H4 (cell line): ENCODE measurements at places on chromosomes 3 and 15. TPM values are rescaled to one million over a fixed set of nuclear protein-coding genes. Genes with fewer than 3 reads are reported as not detected.

GRCh38 chr3:185363662-185364203, 797 bp downstream of the MAP3K13 start:
- DNase-seq: no peak

DNA sequence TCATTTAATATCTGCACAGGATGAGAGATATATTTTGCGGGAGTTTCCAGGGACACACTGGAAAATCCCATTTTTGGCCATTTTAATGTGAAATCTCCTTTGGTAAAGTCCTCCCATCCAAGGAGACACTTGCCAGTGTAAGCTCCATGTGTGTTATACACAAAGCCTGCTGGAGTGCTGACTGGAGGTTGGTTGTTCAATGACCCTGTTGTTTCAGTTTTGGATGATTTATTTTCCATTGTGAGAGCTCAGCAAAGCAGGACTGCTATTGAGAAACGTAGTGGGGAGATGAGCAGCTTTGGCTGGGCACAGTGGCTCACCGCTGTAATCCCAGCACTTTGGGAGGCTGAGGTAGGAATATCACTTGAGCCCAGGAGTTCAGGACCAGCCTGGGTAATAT, 127.7 kb downstream of the NUP210 start:
- no peak for DNase-seq

DNA sequence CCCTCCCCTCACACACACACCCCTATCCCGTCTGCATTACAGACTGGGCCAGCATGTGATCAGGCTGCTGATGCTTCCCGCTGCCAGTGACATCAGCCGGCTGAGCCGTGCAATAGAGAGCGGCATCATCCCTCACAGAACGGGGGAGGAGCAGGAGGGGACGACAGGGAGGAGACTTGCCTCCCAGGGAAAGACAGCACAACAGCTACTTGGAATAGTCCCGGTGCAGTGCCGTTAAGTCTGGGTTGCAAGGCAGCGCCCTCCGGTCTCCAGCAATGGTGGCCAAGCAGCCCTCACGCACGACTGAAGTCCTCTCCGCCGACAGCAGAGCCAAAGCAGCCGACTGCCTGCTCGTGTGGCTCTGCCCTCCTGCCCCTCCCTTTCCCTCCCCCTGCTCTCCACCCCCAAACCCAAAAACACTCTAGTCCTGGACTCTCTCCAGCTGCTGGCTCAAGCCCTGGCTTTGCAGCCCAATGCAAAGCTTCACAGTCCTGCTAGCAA, 31.5 kb upstream of the RPS17 start:
- DNase-seq: peak; percentile 36

DNA sequence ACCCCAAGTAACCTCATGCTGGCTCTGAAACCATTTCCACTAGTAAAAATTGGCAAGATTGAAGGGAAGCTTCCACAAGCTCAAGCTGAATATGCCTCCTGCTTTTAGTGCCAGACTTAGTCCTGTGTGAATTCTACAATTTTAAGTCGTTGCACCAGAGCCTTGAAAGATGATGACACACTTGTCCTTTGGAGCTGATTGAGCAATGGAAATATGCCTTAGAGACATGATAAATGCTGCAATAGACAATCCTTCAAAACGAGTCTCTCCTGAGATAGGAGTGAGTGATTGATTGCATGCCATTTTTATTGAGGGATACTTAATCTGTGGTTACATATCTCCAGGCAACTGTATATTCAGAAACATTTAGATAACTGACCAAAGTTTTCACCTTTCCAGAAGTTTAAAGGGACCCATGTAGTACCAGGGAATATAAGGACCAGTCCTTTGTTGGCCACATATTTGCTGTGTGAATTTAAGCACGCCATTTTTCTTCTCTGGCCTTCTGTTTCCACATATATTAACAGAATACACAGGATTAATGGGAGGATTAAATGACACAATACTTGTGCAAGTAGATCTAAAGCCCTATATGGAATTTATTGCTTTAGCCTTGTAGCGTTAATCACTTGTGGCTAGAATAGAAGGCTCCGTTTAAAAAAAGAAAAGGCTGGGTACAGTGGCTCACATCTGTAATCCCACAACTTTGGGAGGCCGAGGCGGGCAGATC, 65.1 kb downstream of the PPARG start:
- DNase-seq: no peak

- DNase-seq: no peak
Observed at GRCh38 chr3:185403002-185403401, 40.1 kb downstream of the MAP3K13 start.

- DNase-seq: no peak
Observed at GRCh38 chr3:110391640-110392395, 679.8 kb upstream of the NECTIN3 start.

- DNase-seq: no peak
Observed at GRCh38 chr3:123331006-123331405, 117.9 kb downstream of the ADCY5 start.

GRCh38 chr15:87916208-87916607, 340.3 kb downstream of the NTRK3 start:
- no peak for DNase-seq

DNA sequence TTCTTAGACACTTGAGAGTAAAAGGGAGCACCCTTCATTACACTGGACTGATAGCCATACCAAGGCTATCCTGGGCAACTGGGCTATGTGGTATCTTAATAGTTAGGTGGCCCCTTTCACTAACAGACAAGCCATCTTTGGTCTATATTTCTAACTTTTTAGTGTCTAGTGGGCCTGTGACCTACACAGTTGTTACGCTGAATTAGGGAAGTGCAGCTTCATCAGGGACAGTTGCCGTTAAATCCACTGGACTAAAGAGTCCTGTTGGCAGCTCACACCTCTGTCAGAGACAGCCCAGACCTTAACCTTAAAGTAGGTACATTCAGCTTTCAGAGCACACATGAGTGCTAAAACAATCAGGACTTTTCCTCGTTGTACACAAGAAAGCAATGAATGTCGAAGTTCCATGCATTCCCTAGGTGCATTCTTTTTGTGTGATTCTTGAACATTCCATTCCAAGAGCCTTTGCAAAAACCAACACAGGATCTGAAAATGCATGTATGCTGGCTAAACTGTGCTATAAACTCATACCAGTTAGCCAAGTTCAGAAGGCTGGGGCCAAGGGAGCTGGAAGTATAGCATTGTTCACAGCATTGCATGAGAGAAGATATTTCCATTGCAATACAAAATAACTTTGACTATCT, 230.2 kb upstream of the EIF1B start:
- DNase-seq: no peak

DNA sequence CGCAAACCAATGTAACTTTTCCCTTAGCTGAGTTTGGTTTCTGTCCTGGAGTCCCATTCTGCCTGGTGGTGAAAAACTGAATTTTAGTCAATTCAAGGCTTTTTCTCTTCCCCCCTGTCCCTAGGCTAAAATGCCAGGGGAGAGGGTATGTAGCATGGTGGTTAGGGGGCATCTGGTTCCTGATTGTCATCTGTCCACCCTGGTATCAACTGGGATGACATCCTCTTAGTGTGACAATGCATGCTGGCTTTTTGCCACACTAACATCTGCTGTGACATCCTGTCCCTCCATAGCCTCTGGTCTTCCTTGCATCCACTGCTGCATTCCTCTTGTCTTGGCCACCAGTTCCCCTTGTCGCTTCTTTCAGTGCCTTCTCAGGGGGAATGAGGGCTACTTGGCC, 73.7 kb downstream of the ABHD5 start:
- no peak for DNase-seq

GRCh38 chr15:59104602-59104911, 389 bp upstream of the CCNB2 start:
- no peak for DNase-seq

DNA sequence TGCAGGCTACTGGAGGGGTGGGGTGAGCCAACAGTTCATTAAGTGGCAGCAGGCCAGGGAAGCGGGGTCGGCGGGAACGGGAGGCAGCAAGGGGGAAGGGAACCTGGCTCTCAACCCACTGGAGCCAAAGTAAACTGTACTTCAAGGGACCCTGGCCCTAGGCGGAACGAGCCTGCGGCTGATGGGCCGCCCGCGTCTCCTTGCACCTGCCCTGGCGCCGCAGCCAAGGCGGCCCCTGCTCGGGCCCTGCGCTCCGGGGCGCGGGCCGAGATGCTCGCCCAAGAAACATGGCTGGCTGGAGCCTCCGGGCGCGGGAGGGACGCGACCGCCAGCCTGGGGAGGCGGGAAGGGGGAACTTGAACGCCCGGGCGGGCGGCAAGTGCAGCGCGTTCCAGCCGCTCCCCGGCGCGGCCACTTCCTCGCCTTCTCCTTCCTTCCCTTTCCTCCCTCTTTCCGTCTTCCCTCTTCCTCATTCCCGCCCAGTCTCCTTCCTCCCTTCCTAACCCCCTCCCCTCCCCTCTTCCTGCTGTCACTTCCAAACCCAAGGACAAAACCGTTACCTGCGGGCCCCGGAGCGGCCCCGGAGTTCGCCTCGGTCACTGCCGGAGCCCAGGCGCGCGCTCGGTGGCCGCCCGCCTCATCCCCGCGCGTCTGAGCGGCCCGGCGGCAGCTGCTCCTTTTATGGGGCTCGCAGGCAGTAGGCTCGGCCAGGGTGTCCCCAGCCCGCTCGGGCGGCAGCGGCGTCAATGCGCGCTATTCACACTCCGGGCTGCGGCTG, 489.7 kb downstream of the MAGI1 start:
- DNase-seq: no peak

DNA sequence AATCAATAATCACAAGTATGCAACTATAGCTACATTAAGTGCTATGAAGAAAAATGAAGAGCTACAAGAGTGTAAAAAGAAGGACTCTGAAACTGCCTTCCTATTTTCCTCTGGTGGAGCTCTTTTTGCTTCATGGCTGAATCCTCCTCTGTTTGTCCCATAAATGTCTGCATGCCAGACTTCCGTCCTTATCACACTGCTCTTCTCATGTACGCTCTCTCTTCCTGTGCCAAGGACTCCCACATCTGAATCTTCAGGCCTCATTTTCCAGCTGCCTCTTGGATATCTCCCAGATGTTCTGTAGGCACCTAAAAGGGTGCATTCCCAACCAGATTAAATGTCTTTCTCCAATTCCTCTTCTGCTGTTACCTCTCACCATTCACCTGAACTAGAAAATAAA, 123.7 kb downstream of the MECOM start:
- DNase-seq: no peak

GRCh38 chr15:62297933-62298332, 132.8 kb upstream of the C2CD4B start:
- DNase-seq: no peak

DNA sequence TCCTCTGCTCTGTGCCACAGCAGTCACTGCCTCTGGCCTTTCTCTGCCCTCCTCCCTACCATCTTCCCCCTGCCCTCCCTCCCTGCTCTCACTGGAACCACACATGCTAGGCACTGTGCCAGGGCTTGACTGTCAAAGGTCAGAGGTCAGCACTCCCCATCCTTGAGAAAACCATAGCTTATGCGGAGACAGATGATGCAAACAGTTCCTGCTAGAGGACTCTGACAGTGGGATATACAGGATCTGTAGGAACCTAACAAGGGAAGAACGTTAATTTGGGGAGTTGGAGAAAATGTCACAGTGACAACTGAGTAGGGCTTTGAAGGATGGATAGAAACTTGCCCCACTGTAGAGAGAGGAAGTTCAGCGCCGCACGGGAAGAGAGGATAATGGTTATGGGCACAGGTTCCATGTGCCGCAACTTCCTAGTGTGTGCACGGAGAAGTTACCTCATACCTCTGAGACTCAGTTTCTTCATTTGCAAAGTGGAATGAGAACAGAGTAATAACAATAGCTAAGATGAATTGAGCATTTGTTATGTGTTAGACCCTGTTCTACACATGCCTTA, 29.3 kb upstream of the XYLB start:
- peak; percentile 8 for DNase-seq

GRCh38 chr3:101217472-101218245, 102.7 kb downstream of the IMPG2 start:
- no peak for DNase-seq

- no peak for DNase-seq
Observed at GRCh38 chr3:38227989-38228388, 37.6 kb upstream of the SLC22A13 start.

DNA sequence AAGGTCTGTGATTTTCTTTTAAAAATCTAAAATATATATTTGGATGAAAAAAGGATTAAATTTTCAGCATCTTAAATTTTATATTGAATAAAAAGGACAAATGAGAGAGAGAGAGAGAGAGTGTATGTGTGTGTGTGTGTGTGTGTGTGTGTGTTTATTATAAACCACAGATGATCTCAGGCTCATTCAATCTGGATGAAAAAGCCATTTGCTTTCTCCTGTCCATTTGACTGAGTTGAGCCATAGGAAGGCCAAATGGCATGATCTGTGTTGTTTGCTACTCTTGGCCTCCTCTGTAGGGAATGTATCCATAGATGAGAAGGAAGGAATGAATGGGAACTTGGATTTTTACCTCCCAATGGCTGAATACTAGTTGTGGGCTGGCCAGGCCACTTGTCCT, 92.5 kb upstream of the MEX3B start:
- DNase-seq: no peak

DNA sequence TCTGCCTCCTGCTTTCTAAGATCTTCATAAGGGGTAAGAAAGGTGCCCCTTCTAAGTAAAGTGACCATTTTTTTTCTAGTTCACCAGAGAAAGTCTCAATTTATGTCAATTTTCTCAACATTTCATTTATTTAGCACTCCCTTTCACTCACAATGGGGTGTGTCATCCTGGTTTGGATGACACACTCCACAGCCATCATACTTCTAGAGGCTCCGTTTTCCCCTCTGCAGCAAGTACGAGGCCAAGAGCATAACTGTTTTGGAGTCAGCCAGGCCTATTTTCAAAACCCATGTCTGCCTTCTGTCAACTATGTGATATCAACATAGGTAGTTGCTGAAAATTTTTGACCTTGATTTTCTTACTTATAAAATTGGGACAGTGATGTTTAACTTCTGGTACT, 703.2 kb downstream of the NLGN1 start:
- peak; percentile 17 for DNase-seq

GRCh38 chr15:44489464-44489863, 47.5 kb upstream of the EIF3J start:
- peak; percentile 16 for DNase-seq

DNA sequence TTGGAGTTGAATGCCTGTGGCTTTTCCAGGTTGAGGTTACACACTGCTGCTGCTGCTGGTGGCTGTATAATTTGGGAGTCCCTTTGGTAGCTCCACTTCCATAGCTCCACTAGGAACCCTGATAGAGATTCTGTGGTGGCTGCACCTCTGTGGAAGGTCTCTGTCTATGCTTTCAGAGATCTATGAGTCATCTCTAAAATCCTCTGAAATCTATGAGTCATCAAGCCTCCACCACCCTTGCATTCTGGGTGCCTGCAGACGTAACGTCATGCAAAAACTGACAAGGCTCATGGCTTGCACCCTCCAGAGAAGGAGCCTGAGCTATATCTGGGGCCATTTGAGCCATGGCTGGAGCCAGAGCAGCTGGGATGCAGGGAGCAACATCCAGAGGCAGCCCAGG, 1037.0 kb upstream of the CFAP20DC start:
- DNase-seq: peak; percentile 46

GRCh38 chr3:11060500-11061251, 68.1 kb downstream of the SLC6A1 start:
- DNase-seq: peak; percentile 39

SLC7A14 gene
- total RNA-seq: not detected in 2 replicates

RAD51 gene
- 8.5 and 13.5 TPM in 2 replicates for total RNA-seq

NRG4 gene
- total RNA-seq: 7.8 and 13.9 TPM in 2 replicates

SH2D7 gene
- total RNA-seq: not detected in 2 replicates

LRRC15 gene
- 5.8 and 6.0 TPM in 2 replicates for total RNA-seq

RGMA gene
- 0.29 and 0.72 TPM in 2 replicates for total RNA-seq

NOX5 gene
- not detected in 2 replicates for total RNA-seq

C15orf39 gene
- 9.2 and 10.8 TPM in 2 replicates for total RNA-seq

VEPH1 gene
- 0.75 and 8.9 TPM in 2 replicates for total RNA-seq

RAB43 gene
- 13.0 and 15.9 TPM in 2 replicates for total RNA-seq

TEX55 gene
- not detected in 2 replicates for total RNA-seq

AHSG gene
- total RNA-seq: not detected in 2 replicates
